T-helper 17 cell (primary cell): ENCODE measurements at places on chromosomes 3 and 15. TPM values are rescaled to one million over a fixed set of nuclear protein-coding genes. Genes with fewer than 3 reads are reported as not detected.

DISP2 gene
- 0.03 TPM for total RNA-seq

GCNT3 gene
- not detected for total RNA-seq

ISY1 gene
- total RNA-seq, result 39.0 TPM

RPUSD3 gene
- total RNA-seq, result 20.8 TPM

GRCh38 chr15:38534691-38535090, 29.9 kb downstream of the RASGRP1 start:
- peaks cover 73% of the 10 kb centered on the region for H3K4me1 ChIP-seq
- H3K36me3 ChIP-seq, result peaks cover 9% of the 10 kb centered on the region
- no peak for DNase-seq
- H3K27ac ChIP-seq, result peak overlapping the region; percentile 89
- no peak overlapping the region for H3K4me3 ChIP-seq

DNA sequence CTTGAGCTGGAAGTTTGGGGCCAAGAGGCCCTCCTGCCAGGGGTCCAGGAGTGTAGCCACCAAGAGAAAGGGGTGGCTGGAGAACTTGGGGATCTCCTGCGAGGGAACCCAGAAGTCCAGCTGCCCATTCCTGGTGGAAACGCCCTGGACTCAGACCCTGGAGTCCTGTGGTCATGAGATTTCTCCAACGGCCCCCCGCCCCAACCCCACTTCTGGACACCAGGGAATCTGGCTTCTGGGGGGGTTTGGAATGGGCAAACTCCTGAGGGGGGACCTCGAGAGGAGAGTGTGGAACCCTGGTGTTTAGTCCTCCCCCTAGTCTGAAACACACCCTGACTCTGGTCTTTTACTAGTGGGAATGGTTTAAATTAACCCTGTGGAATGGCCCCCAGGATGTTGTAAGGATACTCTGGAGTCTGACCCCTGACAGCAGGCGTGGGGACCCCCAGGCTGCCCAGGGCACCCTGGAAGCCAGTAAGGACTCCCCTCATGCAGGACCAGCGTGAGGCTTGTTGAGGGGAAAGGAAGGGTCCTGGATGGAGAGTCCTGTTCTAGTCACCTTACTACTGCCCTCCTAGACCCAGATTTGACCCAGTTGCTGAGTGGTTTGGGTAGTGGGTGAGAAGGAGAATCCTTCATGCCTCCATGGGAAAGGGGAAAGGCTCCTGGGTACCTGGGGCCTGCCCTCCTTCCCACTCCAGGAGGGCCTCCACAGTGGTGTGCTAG, 540 bp downstream of the KLHDC8B start:
- DNase-seq, result no peak
- H3K4me1 ChIP-seq, result peaks cover 7% of the 10 kb centered on the region
- H3K36me3 ChIP-seq, result no peaks in the 10 kb centered on the region
- no peak overlapping the region for H3K27ac ChIP-seq
- peak overlapping the region; percentile 86 for H3K4me3 ChIP-seq

- H3K36me3 ChIP-seq, result no peaks in the 10 kb centered on the region
- DNase-seq, result no peak
- H3K4me1 ChIP-seq, result no peaks in the 10 kb centered on the region
- H3K27me3 ChIP-seq, result no peaks in the 10 kb centered on the region
These were observed 373.3 kb downstream of the GAP43 start for GRCh38 chr3:115996420-115997108.

GRCh38 chr15:48418343-48418742, 87.1 kb downstream of the DUT start:
- no peaks in the 10 kb centered on the region for H3K36me3 ChIP-seq
- H3K27ac ChIP-seq, result no peak overlapping the region
- H3K4me3 ChIP-seq, result no peak overlapping the region
- peaks cover 31% of the 10 kb centered on the region for H3K27me3 ChIP-seq
- DNase-seq, result no peak

DNA sequence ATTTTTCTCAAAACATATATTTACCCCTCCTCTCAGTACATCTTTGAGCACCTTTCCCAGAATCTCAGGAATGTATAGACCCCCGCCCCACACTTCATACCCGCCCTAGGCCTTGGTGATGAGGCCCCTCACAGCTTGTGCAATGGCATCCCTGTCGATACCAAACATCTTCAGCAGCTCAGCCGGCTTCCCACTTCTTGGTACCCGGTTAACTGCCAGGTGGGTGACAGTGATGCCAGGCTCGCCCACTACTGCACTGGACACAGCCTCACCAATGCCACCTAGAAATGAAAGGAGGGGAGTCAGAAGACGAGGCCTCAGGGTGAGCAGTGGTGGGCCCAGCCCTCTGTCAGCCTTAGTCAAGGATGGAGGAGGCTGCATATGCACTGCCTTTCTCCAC, 30.2 kb downstream of the TKT start:
- no peaks in the 10 kb centered on the region for H3K4me1 ChIP-seq
- H3K4me3 ChIP-seq, result no peak overlapping the region
- H3K27me3 ChIP-seq, result no peaks in the 10 kb centered on the region
- peaks cover 2% of the 10 kb centered on the region for H3K36me3 ChIP-seq

GRCh38 chr3:50168388-50168787, 13.3 kb downstream of the SEMA3F start:
- H3K36me3 ChIP-seq, result no peaks in the 10 kb centered on the region
- peaks cover 9% of the 10 kb centered on the region for H3K27me3 ChIP-seq
- H3K27ac ChIP-seq, result no peak overlapping the region
- DNase-seq, result no peak
- no peaks in the 10 kb centered on the region for H3K4me1 ChIP-seq
- no peak overlapping the region for H3K4me3 ChIP-seq

DNA sequence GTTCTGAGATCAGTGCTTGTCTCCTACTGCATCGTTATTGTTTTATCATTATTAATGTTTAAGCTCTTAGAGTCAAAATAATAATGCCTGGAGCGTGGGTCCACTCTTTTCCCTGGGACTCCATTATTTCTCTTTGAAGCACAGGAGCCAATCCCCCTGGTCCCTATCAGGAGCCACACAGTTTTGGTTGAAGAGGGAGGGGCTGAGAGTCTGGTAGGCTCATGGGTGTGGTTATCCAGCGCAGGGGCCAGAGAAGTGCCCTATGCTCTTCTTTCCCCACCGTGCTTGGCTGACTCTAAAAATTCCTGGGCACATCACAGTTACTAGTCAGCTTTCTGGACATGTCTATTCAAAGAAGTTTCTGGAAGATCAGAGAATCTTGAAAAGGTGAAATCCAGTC, 121.5 kb downstream of the DNAJB8 start:
- H3K4me3 ChIP-seq, result no peak overlapping the region
- no peaks in the 10 kb centered on the region for H3K27me3 ChIP-seq
- peaks cover 18% of the 10 kb centered on the region for H3K4me1 ChIP-seq
- no peaks in the 10 kb centered on the region for H3K36me3 ChIP-seq
- DNase-seq, result no peak
- H3K27ac ChIP-seq, result no peak overlapping the region

GRCh38 chr15:62444104-62445022, 279.3 kb upstream of the C2CD4B start:
- H3K36me3 ChIP-seq, result peaks cover 3% of the 10 kb centered on the region
- no peak for DNase-seq
- no peaks in the 10 kb centered on the region for H3K4me1 ChIP-seq
- peaks cover 27% of the 10 kb centered on the region for H3K27me3 ChIP-seq
